LHCN-M2 (cell line): ENCODE measurements at places on chromosomes 12 and 14. TPM values are rescaled to one million over a fixed set of nuclear protein-coding genes. Genes with fewer than 3 reads are reported as not detected.
A peak's percentile ranks its signal among the peaks of the same experiment; 100 is the strongest.

DNA sequence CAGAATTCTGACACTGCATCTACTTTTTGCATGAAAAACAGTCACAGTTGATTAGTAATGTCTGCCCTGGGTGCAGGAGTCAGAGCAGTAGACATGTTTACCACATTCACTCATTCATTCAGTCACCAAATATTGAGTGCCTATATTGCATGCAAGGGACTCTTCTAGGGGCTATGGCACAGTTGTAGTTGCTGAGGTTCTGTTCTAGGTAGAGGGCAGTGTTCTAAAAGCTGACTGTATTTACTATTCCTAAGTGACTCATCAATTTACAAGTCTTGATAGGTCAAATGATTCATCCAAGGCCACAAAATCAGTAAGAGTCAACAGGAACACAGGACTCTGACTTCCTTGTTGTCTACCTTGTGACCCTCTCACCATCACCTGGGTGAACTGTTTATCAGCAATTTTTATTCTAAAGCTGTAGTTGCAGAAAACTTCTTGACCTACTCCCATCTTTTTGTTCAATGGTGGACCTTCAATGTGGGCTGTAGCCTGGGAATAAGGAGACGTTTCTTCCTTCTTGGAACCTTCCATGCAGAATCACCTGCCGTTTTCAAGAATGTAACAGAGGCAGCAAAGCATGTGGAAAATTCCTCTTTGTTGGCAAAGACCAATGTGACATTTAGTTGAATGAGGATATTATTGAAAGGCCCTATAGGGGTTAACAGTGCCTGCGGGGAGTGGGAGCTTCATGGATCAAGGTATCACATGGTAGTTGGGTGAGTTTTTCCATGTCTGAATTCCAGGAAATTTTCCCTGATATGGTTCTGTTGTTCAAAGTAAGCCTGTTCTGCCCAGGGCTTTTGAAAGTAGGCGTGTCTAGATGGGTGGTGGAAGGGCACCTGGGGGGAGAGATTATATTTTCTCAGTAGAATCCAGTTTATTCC is 223.2 kb downstream of the KTN1 start:
- DNase-seq, result peak; percentile 52

GRCh38 chr12:75591628-75592027 is 80.2 kb upstream of the KRR1 start:
- DNase-seq, result peak; percentile 62

GRCh38 chr12:6236641-6236940 is 36.4 kb downstream of the CD9 start:
- no peak for DNase-seq

Gene CTSG
- not detected in 2 replicates for total RNA-seq

DNA sequence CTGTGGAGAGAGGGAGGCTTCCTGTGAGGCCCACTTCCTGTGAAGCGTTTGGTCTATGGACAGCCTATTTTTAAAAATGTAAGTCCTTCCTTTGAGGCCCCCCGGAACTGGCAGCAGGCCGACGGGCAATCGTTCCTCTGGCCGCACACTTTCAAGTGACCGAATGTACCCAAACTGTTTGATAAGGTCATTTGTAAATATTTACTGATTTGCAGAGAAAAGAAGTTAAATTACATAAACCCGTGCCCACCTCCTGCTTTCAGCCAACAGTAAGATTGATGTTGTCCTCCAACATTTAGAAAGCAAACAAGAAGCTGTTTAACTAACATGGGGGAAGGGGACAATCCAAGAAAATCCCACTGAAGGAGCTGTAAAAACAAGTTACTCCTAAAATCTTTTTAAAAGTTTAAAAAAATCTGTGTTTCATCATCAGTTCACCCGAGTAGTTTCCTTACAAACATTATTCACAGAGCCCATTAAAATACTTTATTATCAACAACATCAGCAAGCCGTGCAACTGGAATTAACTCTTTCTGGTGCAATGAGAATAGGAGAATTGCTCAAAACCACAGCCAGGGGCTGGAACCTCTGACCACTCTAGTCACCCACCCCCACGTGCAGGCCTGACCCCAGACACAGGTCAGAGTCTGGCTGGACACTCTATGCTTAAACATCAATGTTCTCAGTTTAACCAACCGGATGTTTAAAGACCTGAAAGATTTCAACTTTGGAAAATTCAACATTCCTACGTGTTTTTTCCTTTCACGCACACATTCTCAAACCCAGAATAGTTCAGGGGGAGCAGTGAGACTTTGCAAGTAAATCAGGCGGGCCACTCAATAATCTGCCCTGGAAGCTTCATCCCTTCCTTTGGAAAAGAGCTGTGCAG is 65.3 kb downstream of the FOXN3 start:
- DNase-seq, result peak; percentile 19

GRCh38 chr12:120495186-120495730 is 655 bp upstream of the DYNLL1 start:
- DNase-seq, result no peak

Gene ACACB
- 2.2 and 2.3 TPM in 2 replicates for total RNA-seq

Gene NANOG
- total RNA-seq, result not detected in 2 replicates

DNA sequence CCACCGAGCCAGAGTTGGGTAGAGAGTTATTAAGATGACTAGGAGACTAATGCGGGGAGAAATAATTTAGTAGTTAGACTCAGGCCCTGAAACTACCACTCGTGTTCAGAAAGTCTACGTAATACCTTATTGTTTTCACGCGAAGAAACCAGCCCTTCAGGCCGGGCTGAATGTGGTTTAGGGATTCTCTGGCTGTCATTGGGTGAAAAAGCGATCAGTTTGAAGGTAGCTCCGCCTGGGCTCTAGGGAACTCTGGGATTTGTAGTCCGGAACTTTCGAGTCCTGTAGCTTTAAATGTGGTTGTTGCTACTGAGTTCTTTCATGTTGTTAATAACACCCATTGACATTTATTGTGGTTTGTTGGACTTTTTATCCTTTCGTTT is 549 bp upstream of the WDR89 start:
- DNase-seq, result peak; percentile 93

GRCh38 chr14:56175773-56176172 is 57.6 kb downstream of the PELI2 start:
- DNase-seq, result no peak

Gene OTOGL
- 0.19 and 0.34 TPM in 2 replicates for total RNA-seq

DNA sequence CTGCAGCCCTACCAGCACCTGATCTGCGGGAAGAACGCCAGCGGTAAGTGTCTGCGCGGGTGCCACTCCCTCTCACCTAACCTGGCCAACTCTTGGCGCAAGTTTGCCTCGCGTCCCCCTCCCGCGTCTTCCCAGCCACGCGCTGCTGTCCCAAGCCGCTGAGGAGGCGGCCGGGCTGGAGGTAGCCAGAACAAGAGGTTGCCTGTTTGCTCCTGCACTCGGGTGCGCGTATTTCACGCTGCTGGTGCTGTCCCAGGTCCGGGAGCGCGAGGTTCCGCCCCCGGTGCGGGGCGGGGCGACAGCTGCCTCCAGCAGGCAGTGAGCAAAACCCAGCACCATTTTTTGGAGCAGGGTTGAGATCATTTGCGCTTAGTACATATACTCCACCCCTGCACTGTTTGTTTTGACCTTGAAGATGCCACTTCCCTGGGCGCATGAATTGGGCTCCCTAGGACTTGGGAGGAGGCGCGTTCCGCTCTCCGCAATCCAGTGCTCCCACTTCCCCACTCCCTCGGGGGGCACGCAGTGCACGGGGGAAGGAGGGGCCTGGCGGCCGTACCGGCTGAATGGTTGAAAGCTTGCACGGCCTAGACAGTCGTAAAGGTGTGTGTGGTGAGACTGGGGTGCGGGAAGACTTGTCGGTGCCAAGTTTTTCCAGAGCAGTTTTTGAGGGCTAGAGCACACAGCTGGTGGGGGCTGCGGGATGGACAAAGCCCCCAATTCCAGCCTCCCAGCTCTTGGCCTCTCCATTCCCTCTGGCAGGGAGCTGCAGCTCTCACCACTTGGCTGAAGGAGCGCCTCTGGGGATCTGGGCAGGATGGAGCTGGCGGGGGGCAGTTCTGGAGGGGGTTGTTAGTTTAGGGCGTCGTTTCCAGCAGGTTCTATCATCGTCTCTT is 226.9 kb upstream of the CRY1 start:
- no peak for DNase-seq

Gene P2RX2
- not detected in 2 replicates for total RNA-seq

Gene PPP1R12A
- total RNA-seq, result 57.7 and 80.3 TPM in 2 replicates

Gene FAM90A1
- not detected in 2 replicates for total RNA-seq

DNA sequence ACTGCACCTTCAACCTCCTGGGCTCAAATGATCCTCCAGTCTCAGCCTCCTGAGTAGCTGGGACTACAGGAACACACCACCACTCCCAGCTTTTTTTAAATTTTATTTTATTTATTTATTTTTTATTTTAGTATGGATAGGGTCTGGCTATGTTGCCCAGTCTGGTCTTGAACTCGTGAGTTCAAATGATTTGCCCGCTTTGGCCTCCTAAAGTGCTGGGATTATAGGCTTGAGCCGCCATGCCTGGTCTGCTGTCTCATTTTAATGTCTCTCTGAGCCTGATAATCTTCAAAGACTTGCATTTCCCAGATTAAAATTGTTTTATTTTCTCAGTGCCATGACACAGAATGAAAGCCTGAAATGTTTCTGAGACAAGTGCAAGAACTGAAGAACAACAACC is 1.2 kb upstream of the INHBC start:
- no peak for DNase-seq

Gene GLIPR1L1
- not detected in 2 replicates for total RNA-seq

DNA sequence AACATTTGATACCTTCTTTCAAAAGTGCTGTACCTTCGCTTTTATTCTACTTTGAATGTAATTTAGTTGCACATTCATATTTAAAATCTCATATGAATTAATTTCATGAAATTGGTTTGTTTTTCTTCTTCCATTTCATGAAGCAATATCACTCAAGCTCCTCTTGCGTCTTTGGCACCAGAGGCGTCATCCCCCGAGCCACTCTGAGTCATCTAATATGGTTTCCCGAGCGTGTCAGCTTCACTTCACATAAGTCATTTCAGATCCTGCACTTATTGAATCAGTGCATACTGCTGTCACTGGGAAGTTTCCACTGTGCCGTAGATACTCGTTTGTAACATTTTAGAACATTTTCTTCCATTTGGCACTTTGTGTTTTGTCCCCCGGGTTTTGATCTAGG is 105.6 kb downstream of the SLC25A47 start:
- peak; percentile 39 for DNase-seq

DNA sequence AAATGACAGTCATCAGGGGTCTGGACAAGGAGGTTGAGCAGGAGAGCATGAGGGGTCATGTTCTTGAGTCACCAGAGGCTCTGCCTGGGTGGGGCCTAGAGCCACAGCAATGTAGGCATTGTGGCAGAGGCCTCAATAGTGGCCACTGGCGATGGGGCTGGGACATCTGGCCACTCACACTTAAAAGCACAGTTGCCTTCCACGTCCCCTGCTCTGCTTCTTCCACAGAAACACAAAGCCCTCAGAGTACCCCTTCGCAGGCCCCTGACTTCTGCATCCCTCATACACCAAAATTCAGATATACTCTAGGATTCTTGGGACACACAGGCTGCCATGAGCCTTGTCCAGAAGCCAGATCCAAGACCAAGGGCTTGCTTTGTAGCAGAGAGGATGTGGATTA is 2.2 kb downstream of the SLC10A1 start:
- no peak for DNase-seq

DNA sequence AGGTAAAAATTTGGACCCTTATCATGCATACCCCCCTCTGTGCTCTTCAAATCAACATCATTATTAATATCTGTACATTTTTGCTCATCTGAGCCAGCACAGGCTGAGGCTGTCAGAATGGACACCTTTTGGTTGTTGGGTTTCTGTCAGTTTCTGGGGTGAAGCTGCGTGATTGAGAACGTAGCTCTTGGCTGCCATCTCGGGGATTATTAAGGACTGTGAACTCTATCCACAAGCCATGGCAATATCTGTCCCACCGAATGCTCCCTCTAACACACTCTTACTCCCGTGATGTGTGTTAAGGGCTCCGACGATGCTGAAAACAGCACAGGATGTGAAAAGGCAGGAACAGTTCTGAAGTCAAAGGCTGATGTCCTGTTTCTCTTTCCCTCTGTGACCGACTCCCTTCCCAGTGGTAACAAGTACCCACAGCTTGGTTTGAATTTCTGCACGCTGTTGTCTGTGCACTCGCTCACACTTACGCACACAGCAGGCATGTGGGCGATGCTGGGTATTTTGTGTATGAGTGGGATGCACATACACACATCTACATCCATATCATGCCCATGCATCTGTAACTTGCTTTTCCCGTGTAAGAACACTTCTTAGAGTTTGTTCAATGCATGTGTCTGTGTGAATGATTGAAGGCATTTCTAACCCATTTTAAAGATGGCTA is 405.6 kb downstream of the TMEM121 start:
- DNase-seq, result no peak

- DNase-seq, result no peak
Measured at GRCh38 chr12:30573145-30573544, 122.5 kb downstream of the IPO8 start.

DNA sequence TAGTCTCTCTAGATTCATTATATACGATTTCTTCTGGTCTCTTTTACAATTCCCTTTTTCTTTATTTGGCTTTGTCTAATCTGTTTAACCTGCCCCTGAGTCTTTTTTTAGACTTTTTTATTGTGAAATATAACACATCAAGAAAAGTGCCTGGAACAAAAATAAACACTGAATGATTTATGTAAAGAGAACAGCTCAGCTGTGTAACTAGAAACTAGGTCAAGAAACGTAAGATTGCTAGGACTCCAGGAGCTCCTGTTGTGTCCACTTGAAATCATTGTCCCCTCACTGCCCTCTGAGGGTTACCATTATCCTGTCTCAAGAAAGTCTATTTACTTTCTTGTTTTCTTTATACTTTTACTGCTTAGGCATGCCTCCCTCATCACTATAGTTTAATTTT is 23.1 kb downstream of the EXD2 start:
- DNase-seq, result no peak

DNA sequence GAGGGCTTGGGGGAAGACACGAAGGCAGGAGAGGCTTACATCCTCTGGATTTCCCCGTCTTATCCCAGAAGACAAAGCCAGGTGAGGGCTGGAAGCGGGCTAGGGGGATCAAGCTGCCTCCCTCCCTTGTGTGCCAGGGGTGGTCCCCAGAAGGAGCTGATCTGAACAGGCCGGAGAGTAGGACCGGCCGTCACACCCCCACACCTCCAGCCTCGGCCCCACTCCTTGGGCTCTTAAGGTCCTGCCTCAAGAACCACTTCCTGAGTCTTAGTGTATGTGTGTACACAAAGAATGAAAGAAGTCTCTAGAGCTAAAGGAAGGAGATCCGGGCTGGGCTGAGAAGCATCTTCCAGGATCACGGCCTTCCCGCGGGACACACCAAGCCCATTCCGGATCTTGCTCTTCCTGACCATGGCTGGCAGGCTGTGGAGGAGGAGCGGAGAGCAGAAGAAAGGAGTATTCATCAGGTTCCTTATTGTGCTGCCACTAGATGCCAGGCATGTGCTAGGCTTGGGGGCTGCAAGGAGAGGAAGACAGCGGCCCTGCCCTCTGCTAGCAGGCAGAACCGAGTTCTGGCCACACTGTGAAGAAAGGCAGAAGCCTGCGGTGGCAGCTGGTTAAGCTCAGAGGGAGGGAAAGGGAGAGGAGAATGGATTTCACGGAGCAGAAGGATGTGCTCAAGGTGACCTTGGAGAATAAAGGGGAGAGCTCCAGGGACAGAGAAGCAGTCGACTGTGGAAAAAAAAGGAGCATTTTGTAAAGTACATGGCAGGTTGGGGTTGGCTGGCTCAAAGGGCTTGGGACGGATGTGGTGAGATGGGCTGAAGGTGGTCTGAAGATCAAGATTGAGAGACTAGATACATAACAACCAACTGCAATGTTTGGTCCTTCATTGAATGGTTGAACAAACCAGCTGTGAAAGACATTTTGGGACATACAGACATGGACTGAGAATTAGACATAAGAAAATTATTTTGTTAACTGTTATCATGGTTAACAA is 1.3 kb upstream of the CD63 start:
- peak; percentile 69 for DNase-seq

GRCh38 chr12:31207799-31208465 is 118.0 kb downstream of the SINHCAF start:
- no peak for DNase-seq

Gene TMTC1
- total RNA-seq, result 111 and 136 TPM in 2 replicates
